ENCODE measurements at places on chromosomes 5 and 9.
A peak's percentile ranks its signal among the peaks of the same experiment; 100 is the strongest.

GRCh38 chr5:147691130-147691529, 91.4 kb downstream of the JAKMIP2 start:
- no peak for DNase-seq

DNA sequence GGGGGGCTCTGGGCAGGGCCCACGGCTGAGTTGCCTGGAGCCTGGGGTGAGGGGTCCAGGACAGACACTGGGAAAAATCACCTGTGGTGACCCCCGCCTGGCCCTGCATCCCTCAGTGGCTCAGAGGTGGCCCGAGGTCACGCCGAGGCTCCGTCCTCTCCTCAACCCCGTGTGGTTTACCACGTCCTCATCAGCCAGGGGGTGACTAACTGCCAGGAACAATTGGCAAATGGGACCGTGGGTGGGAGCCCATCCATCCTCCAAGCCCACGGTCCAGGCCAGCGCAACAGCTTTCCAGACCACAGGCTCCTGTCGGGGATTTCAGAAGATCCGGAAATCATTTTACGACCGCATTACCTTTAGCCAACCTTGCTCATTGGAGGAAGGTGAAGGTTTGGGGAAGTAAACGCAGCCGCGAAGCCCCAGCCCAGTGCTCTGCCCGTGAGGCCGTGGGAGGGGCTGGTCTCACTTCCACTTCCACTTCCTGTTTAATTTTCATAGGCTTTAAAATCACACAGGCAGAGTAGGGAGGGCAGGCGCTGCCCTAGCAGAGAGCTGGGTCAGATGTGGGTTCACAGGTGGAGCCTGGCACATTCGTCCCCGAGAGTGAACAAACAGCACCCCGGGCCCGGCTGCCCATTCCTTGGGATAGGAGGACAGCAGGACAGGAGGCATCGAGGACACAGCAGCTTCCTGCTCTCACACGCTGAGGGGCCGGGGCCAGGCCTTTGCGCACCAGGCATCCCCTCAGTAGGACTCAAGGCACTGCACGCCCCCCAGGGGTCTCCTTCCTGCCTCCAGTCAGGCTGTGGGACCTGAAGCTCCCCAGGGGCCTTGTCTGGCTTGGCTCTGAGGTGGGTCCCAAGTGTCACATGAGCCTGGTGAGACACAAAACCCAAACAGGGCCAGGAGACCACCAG, 19.8 kb upstream of the SLC9A3 start:
- DNase-seq: no peak

DNA sequence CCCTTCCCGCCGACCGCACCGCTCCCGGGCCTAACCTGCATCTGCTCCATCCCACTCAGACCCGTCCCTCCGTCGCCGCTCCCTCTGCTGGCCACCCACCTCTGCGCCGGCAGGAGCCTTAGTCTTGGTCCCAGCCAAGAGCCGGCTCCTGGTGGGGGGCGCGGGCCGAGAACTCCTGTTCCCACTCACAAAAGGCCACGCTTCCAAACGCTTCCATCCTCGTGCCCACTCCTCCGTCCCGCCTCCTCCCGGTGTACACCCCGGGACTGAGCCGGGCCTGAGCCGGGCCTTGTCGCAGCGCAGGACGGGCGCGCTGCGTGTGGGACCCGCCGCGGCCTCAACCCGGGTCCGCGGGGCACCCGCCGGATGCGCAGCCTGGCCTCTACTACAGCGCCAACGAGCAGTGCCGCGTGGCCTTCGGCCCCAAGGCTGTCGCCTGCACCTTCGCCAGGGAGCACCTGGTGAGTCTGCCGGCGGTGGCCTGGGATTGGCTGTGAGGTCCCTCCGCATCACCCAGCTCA, 7.5 kb downstream of the ADAMTS13 start:
- no peak for DNase-seq

GRCh38 chr5:178984145-178985072, 10.7 kb downstream of the GRM6 start:
- no peak for DNase-seq

- no peak for DNase-seq
Measured at GRCh38 chr5:149282027-149282965, 10.6 kb downstream of the AFAP1L1 start.

GRCh38 chr5:87243161-87243844, 24.4 kb upstream of the RASA1 start:
- DNase-seq: peak; percentile 90

- DNase-seq: no peak
Measured at GRCh38 chr5:59500014-59500413, 393.5 kb downstream of the PDE4D start.

- no peak for DNase-seq
Measured at GRCh38 chr9:126459546-126459945, 132.9 kb downstream of the MVB12B start.

GRCh38 chr5:72066705-72067107, 40.6 kb upstream of the MAP1B start:
- peak; percentile 98 for DNase-seq

DNA sequence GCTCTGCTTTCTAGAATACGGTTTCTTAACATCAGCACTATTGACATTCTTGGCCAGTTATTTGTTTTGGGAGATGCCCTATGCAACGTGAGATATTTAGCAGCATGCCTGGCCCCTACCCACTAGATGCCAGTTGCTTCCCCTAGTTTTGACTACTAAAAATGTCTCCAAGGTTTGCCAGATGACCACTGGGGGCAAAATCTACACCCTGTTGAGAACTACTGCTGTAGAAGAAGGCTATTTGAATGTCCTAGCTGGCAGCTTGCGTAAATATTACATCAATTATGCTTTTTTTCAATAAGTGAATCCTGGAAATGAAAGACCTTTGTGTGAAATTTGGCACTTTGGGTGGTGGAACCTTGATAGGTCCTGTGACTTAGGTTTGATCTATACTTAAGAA, 5.0 kb downstream of the NCBP1 start:
- DNase-seq: no peak

DNA sequence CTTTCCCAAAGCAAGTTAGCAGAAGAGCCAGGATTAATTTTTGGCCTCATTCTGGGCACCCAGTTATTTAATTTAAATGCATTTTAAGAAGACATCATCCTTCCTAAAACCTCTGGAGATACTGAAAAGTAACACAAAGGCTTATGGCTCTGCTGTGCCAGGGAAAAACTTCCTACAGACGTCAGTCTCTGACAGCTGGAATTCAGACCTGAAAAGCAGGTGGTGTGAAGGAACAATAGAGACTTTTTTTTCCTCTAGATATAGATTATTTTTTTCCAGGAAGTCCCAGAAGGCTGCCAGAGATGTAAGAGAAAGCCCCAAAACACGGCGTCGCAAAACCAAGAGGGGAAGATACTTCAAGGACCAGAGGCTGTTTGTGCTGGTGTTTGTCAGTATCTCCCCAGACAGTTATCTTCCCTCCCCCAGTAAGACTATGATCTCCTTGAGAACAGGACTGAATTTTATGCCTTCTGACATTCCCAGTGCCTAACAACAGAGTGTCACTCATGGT, 88.7 kb upstream of the RASEF start:
- no peak for DNase-seq

GRCh38 chr9:96725576-96725975, 52.3 kb downstream of the ZNF510 start:
- no peak for DNase-seq

DNA sequence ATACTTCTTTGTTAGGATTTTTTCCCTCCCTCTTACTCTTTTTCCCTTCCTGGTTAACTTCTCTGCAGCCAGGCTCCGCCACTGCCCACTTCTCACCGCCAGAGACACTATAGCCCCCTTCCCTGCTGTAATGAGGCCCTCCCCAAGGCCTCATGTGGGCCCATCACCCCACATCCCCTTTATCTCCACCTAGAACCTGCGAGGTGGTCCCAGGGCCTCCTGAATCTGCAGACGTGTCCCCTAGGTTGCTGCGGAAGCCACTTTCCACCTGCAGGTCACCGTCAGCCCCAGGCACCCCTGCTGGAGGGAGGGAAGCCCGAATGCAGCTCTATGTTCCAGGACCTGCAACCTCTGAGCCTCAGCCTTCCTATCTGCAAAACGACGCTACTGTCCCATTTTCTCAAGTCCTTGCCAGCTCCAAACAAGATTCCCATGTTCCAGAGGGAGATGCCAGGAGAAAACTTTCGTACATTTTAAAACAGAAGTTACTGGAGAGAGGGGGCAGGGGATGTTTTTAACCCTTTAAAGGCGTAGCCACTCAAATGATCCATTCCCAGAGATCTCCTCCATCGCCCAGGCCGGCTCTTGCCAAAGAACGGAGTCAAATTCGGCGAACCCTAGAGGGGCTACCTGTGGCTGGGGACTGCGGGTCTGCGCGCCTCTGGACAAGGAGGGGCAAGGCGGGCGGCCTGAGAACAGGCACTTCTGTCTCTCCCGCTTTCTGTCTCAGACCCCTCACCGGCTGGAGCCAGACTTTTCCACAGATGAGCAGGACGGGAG, 929 bp downstream of the SH3PXD2B start:
- peak; percentile 69 for DNase-seq

DNA sequence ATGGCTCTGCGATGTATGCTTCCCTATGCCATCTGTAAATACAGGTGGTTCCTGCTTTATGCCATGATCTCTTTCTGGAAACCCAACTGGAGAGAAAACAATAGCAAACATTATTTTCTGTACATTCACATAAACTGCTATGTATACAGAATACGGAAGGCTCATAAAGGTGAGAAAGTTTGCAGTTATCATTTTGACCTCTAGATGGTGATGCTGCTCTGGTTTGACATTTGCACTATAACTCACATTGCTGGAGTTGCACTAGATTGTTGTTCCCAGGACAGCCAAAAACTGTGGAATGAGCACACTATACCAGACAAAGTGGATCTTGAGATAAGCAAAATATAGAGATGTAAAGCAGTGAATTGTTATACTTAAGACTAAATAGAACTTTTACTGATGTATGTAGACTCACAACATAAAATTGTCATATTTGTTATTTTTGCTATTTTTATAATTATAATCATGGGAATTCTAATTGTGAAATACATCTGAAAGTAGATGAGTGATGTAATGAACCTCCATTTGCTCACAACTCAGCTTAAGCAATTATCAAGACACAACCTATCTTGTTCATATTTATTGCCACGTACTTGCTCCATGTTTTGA, 246.5 kb downstream of the PTPRD start:
- peak; percentile 49 for DNase-seq

DNA sequence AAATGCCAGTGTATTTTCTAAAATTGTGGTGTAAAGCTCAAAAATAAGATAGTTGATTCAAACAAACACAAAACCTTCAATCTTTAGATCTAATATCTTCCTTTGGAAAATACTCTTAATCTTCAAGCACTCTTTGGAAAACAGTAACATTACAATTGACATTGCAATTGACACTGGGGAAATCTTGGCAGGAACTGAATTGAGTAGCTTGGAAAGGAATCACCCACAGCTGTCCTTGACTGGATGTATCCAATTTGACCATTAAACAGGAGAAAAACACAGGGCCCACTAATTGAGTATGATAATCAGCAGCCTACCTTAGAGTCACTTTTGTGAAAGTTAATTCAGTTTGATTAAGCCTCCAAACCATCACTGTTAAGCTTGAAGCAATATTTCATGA, 776.7 kb downstream of the DTWD2 start:
- DNase-seq: no peak

DNA sequence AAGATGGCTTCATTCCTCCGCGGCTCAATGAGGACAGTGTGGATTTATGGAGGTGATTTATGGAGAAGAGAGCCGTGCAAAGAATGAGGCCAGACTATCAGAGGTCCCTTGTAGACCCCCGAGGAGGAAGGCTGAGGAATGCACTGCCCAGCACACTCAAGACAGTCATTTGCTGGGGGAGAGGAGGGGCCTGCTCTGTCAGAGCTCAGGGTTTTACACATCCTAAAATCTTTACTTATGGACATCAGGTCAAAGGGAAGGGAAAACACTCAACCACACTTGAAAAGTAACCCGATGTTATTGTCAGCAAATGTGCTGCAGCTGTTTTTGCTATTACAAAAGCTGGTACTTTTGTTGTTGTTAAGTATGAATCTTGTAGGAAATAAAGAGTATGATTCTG, 289.5 kb downstream of the SLIT3 start:
- DNase-seq: no peak

DNA sequence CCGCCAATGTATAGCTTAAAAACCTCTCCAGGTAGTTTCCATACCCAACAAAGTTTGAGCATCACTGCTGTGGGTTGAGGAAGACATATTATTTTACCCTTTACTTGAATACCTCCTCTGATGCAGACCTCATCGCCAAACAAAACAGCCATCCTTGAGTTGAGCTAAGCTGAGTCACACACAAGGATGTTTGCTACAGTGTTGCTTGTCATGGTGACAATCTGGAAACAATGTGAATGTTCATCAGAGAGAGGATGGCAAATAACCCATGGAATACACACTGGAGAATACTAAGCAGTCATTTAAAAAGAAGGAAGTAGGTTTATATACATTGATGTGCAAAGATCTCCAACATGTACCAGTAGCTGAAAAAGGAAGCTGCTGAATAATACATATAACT, 41.1 kb upstream of the TCF7 start:
- no peak for DNase-seq

DNA sequence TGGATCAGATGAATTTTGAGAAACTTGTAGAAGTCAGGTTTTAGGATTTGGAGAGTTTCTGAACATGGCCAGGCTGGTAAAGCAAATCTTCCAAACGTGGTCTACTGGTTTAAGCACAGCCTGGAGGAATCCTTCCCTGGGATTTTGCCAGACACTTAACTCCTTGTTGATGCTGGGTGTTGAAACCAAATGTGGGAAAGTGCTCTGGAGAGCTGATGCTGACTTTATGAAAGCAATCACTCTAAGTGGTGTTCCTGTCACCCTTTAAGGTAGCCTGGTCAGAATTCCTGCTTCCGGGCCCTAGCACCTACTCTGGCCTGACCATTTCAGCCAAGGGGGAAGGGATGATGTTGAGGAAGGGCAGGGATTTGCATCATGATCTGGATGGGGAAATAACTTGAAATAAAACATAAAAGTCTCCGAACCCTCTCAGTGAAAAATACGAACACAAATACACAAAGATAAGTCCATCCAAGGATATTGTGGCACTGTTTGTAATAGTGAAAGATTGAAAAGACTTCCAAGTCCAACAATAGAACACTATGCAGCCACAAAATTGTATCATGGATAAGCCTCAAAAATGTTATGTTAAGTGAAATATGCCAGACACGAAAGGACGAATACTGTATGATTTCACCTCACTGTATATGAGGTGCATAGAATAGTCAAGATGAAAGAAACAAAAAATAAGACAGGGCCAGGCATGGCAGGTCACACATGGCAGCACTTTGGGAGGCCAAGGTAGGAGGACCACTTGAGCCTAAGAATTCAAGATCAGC, 57.7 kb downstream of the PDE6A start:
- DNase-seq: peak; percentile 94

DNA sequence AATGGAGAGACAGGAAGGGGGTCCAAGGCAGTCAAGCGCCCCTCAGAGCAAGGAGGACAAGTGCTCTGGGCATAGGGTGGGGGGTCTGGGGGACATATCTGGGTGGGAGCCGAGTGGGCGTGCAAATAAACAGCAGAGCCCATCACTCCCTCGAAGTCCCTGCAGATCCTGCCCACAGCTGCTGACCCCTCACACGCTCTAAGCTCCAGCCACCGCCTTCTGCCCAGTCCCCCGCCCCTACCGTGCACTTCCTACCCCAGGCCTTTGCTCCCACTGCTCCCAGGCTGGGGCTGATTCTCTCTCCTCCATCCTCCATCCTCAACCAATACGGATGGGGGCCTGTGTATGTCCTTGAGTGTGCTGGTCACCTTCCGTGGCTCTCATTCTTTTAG, 16.9 kb upstream of the ALDH1B1 start:
- DNase-seq: no peak

GRCh38 chr9:98146101-98146991, 27.3 kb upstream of the TRIM14 start:
- peak; percentile 69 for DNase-seq

GRCh38 chr9:86700629-86701028, 246.7 kb downstream of the GAS1 start:
- DNase-seq: peak; percentile 43
